OCI-M1 (cell line): ENCODE measurements at places on chromosomes 13 and 19.

GRCh38 chr19:34365463-34366401, 736 bp downstream of the GPI start:
- peak; percentile 55 for DNase-seq

DNA sequence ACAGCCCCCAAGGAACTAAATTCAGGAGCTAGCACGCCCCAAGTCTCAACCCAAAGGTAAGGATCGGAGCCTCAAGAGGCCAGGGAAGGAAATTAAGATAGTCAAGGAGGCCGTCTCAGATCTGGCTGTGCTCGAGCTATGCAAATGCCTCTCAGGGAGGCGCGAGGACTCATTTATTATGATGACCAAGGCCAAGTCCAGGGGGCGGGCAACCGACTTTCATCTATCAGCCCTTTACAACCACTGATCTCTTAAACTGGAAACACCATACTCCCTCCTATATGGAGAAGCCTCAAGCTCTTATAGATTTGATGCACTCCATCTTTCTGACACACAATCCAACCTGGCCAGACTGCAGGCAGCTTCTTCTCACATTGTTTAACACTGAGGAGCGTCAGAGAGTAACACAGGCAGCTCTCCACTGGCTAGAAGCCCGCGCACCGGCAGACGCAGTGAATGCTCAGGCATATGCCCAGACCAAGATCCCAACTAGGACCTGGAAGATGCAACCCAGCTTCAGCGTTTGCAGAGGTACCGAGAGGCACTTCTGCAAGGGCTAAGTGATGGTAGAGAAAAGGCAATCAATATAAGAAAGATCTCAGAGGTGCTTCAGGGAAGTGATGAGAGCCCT, 9.6 kb upstream of the SLC15A1 start:
- DNase-seq, result no peak

- DNase-seq, result no peak
Observed at GRCh38 chr13:39870197-39870747, 214.8 kb downstream of the COG6 start.

GRCh38 chr13:64534302-64534701, 2695.8 kb downstream of the PCDH9 start:
- no peak for DNase-seq

GRCh38 chr13:72258340-72258981, 391.5 kb upstream of the DACH1 start:
- no peak for DNase-seq

GRCh38 chr13:77388944-77389624, 62.2 kb upstream of the MYCBP2 start:
- no peak for DNase-seq

DNA sequence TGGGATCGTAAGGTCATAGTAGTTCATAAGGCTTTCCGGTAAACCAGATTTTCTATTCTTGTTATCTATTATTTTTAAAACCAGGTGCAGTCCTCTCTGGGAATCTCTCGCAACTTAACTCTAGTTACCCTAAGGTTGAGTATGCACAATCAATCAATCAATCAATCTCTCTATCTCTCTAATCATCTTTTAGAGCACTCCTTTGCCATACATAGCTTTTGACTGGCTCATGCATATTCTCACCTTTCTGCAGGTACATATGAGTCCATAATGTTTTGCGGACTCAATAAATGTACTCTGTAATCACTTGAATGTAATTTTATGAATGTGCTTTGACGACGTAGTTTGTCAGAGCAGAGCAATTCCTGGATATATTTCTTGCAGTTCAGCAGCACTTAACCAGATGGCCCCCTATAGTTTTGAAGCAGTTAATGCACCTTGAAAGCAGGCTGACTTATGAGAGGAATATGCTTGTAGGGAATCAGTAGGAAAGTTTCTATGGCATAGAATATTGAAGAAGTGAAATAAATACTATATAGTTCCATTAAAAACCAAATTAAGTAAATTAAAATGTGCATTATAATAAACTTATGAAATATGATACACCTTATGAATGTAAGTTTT, 524.7 kb downstream of the GPC5 start:
- peak; percentile 16 for DNase-seq

GRCh38 chr19:30799865-30800755, 427.9 kb downstream of the ZNF536 start:
- DNase-seq, result peak; percentile 36

GRCh38 chr19:35713904-35714495, 3.8 kb upstream of the KMT2B start:
- DNase-seq, result peak; percentile 78

- no peak for DNase-seq
Observed at GRCh38 chr13:72599178-72599743, 128.2 kb downstream of the MZT1 start.

- no peak for DNase-seq
Observed at GRCh38 chr19:30063650-30064347, 121.8 kb downstream of the URI1 start.

DNA sequence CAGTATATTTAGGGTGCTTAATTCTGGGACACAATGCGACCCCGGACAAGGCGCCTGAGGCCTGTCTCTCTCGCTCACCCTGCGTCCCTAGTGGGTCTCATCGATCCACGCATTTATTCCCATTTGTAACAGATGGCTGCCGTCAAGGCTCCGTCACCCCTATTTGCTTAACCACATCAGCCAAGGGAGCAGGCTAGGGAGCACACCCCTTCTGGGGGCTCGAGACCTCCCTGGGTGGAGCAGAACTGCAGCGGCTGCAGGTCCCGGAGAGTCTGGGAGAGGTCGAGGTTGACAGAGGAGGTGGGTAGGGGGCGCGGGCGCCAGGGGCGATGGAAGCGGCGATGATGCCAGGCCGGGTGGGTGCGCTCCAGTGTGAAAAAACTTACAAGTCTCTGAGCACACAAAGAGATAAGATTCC, 507 bp downstream of the ALG5 start:
- peak; percentile 64 for DNase-seq

DNA sequence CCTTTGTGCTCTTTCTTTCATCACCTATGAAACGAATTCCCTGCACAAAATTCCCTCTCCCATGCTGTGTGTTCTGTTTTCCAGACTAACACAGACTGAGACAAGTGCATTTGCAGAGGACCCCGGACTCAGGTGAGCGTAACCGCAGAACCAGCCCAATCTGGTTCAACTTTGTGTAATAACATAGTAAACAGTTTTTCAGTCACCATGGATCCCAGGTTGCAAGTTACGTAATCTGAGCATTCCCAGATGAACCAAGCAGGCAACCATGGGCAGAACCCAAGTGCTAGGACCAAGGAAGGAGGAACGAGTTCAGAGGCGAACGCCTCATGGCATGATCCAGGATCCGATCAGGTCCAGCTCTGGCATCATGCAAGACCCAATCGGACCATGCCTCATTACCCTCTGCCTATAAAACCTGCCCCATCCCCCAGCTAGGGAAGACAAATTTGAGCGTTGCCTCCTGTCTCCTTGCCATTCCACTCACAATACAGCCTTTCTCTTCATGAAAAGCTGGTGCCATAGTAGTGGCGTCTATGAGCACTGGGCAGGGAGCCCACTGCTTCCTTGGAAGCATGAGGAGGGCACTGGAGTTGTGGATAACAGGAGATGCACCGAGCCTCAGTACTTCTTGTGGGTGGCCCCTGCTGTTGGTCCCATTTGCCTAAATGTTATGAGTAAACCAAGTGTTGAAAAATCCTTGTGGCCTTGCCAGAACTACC, 107.6 kb downstream of the ABCC4 start:
- no peak for DNase-seq

DNA sequence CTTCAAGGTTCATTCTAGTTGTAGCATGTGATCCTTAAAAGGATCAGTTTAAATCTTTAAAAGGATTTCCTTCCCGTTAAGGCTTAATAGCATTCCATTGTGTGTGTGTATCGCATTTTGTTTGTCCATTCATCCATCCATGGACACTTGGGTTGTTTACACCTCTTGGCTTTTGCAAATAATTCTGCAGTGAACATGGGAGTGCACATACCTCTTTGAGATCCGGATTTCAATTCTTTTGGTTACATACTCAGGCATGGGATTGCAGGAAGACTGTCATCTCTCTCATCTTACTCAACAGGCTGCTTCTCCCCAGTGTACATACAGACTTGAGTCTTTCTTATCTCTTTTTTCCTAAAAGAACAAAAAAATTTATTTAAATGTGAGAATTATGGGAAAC, 1.2 kb downstream of the RNF113B start:
- no peak for DNase-seq

DNA sequence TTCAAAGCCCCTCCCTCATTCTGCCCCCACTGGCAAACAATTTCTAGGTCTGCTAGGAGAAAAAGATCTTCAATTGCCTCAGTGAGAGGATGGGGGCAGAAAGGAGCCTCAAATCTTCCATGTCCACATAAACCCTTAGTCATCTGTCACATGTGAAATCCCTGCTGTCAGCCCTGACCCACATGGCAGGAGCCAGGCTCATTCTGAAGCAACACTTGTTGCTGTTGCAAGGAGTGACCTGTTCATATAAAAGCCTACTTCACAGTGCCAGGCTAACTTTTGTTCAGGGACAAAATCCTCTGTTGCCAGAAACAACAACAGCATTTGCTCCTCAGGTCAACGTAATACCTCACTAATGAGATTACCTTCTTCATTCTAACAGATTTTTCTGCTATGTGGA, 70.5 kb downstream of the IRS2 start:
- peak; percentile 79 for DNase-seq

- peak; percentile 9 for DNase-seq
Observed at GRCh38 chr13:46378411-46378810, 8.6 kb downstream of the RUBCNL start.

DNA sequence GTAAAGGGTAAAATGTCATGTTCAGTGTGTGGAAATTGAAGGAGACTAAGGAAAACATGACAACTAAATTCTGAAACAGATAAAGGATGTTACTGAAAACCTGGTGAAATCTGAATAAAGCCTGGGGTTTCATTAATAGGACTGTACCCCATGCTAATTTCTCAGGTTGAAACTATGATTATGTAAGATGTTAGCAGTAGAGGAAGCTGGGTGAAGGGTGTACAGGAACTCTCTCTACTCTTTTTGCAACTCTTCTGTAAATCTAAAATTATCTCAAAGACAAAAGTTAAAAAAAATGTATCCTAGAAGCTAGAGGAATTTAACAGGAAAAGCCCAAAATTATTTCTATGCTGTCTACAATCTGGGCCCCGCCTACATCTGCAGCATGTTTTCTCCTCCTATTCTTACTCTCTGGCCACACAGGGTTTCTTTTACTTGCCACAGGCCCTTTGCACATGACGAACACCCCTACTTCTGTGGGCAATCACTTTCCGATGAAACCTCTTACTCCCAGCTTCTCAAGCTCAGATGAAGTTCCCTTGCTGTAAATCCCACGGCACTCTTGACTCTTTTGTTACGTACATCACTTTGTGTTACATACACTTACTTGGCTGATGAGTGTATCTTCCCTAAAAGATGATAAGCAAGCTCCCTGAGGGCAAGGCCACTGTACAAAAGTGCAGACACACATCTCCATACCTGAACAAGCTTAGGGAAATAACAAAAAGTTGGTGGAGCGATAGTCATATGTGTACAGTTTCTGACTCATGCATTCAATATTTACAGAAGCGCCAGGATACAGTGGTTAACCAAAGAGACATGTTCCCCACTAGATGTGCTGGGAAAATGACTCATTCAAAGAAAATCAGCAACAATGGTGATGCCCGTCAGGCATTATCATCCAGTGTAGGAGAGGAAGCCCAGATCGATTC, 32.6 kb downstream of the RUBCNL start:
- DNase-seq, result peak; percentile 61

GRCh38 chr19:57559008-57559403, 657 bp downstream of the ZNF550 start:
- DNase-seq, result peak; percentile 61

- DNase-seq, result no peak
Observed at GRCh38 chr13:80334597-80335260, 6.2 kb downstream of the SPRY2 start.

DNA sequence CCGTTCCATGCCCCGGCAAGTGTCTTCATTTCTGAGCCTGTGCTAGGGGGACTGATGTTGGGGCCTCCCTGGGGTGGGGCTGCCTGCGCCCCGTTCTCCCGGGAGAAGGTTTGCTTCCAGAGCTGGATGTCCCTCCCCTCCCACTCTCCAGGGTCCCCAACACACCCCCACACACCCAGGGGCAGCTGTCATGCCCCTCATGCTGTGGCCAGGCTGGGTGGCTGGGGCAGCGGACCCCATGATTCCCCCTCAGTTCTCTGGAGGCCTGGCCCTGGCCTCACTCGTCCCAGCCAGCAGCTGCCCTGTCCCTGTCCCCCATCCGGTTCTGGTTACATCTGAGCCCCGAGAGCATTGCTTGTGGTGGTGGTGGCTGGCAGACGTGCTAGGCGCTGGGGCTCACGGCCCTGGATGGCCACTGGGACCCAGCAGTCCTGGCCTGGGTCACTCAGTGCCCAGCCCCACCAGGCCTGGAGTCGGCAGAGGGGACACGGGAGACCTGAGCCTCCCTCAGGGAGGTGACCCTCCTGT, 184.8 kb downstream of the KDM4B start:
- no peak for DNase-seq

DNA sequence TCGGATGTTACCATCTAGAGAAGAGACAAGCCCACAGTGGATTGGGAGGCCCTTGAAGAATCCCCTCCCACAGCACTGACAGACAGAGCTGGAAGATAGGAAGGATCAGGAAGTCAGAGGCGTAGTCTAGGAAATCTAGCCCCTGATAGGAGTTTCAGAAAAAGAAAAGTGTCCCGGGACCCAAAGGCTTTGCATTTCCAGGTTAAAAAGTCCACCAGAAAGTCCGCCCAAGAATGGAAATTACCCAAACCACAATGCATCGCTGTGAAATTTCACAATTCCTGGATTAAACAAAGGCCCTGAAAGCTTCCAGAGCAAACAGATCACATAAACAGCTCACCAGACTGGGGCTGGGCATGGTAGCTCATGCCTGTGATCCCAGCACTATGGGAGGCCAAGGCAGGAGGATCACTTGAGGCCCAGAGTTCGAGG, 146.9 kb downstream of the KDM4B start:
- DNase-seq, result no peak

- DNase-seq, result no peak
Observed at GRCh38 chr13:26784704-26785639, 24.4 kb upstream of the GPR12 start.
